ENCODE measurements at places on chromosomes 7 and 10.

- DNase-seq, result peak; percentile 35
Measured at GRCh38 chr10:22713853-22714478, 412 bp downstream of the PIP4K2A start.

DNA sequence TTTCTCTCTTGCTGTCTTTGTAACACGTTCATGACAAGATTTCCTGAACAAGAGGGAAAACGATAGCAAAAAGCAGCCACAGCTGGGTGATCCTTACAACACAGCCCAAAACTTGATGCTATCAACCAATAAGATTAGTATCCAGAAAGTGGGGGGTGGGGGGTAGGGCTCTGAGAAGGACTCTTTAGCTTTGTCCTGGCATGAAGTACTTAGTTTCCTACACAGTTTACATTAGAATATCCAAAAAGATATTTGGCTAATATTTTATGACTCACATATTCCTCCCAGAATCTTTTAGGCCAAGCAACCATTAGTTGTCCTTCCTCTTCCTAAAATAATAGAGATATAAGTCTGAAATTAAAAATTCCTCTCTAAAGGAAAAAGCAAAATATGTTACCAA, 22.9 kb upstream of the LRRC17 start:
- no peak for DNase-seq

DNA sequence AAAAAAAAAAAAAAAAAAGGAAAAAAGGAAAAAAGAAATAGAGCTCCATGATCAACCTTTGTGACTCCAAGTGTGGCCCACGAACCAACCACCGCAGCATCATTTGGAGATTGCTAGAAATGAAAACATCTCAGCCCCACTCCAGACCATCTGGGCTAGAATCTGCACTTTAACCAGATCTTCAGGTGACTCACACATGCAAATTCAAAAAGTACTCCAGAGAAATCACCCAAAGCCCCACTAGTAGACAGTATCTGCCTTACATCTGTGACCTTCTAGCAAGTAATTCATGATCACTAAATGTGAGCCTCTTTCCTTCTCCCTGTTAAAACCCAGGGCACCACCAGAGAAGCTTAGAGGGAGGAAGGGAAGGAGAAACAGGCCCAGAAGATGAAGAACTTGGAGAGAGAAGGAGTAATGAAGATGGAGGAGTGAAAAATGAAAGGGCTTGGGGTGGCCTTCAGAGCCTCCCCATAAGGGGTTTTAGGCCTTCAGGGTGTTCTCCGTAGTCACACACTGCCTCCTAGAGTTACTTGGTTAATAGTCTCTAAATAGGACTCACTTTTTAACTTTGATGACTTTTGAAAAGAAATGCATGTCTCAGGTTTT, 94.0 kb downstream of the SLC37A3 start:
- peak; percentile 30 for DNase-seq

DNA sequence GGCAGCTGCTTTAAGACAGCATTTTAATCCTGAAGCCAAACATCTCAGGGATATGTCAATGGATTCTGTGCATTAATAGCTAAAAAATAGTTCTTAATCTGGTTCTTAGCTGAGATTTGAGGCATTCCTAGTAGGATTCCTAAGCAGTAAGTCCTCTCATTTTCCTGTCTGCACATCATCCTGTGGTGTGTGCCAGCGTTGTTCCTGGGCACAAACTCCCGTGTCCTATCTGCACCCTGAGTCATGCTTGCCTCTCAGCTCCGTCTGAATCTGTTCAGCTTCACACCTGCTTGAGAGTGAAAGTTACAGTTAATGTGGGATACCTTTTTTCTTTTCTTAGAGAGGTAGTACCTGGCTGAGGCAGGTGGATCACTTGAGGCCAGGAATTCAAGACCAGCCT, 19.5 kb downstream of the BAG3 start:
- no peak for DNase-seq

- DNase-seq, result no peak
Measured at GRCh38 chr10:2471811-2472210, 595.5 kb upstream of the PFKP start.

GRCh38 chr10:132204781-132205473, 18.2 kb downstream of the DPYSL4 start:
- DNase-seq, result no peak

- DNase-seq, result no peak
Measured at GRCh38 chr10:80172896-80173295, 32.4 kb downstream of the ANXA11 start.

DNA sequence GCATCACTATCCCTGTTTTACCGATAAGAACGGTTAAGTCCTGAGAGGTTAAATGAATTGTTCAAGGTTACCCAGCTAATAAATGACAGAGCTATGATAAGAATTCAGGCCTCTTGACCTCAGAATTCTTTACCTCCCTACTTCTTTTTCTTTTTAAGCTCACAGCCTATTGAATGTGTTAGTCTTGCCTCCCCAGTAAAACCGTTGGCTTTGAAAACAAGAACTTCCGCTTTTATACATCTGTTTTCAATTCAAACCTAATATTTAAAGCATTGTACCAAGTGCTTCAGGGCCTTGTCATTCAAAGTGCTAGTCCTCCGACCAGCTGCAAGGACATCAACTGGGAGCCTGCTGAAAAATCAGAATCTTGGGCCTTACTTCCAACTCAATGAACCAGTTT, 15.6 kb downstream of the SEC31B start:
- DNase-seq, result no peak

- DNase-seq, result no peak
Measured at GRCh38 chr10:113111900-113112853, 162.1 kb downstream of the TCF7L2 start.

DNA sequence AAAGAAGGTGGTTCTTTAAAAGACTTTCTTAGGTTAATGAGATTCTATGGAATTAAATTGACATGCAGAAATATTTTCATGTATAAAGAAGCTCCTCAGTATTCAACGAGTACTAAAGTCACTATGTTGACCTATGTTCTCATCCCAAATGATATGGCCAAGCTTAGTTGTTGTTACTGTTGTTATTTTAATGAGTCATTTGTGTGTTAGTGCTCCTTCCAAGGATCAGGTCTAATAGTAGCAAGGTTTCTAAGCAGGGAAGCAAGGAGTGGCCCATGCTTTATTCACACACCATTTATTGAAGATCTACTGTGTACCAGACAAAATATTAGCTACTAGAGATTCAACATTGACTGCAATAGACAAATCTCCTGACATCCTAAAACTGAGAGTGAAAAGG, 41.9 kb downstream of the LRRN3 start:
- no peak for DNase-seq

DNA sequence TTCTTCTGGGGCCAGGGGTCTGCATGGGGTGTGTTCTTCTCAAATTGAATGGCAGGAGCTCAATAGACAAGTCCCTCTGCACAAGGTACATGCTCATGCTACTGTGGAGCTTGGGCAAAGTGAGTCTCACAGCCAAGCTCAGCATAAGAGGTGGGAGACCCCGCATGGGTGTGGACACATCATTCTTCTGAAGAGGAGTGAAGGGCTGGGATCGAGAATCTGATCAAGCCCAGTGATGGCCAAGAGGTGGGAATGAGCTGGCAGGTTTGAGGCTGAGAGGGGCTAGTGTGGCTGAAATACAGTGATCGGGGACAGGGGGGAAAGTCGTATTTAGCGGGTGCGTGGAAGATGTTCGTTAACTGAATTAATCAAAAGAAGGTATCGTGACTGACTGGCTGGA, 32.6 kb downstream of the CDH23 start:
- no peak for DNase-seq

DNA sequence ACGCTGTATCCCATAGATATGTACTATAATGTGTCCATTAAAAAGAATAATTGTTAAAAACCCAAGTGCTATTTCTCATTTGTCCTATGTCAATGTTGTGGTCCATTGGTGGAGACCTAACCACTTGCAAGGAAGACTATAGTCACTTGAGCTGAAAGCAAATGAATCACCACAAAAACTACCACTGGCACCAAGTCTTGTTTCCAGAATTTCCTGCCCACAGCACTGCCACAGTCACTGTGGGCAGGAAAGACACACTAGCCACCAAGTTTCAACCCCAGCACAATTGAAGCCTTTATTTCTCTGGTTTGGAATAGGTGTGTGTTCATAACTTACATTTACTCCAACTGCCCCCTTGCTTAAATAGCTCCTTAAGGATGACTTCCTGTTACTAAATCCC, 12.4 kb downstream of the DIP2C start:
- DNase-seq, result no peak

- no peak for DNase-seq
Measured at GRCh38 chr10:70074165-70074564, 21.5 kb downstream of the MACROH2A2 start.

GRCh38 chr7:30877993-30878392, 33.7 kb upstream of the AQP1 start:
- DNase-seq, result no peak

DNA sequence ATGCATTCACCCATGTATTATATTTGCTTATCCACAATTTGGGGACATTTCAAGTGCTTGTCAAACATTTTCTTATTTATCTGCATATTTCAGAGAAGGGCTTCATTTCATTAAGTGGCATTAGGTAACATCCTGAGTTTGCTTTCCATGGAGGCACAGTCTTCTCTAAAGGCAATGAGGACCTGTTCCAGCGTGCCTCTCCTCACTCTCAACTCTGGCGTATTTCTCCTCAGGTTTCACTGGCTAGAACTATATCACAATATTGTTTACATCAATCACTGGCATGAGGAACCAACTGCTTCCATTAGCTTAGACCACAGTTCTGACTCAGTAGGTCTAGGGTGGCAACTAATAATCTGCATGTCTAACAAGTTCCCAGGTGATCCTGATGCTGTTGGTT, 177.2 kb downstream of the TAX1BP1 start:
- no peak for DNase-seq

DNA sequence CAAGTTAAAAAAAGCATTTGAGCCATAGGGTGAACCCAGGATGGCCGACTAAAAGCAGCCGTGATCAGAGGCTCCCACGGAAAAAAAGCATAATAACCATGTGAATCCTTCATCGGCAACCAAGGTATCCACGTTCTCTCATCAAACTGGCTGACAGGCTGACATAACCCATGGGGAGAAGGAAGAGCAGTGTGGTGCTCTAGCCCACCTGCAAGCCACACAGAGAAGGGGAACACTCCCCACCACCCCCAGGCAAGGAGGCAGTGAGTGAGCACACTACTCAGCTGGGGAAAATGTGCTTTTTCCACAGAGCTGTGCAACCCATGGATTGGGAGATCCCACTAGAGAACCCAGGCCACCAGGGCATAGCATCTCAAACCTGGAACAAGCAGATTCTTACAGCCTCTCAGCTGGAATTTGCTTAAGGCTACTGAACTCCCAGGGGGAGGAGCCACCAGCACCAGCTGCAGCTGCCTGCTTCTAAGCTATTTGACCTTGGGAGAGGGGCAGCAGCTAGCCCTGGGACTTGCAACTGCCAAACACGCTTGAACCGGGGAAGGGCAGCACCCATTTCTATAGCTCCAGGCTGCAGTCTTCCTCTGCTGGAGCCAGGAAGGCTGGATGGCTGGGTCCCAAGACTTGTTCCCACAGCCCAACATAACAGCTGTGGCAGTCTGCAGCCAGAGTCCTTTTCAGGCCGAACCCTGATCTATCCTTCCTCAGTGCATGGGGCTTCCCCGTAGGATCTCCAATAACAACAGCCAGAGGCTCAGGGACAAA, 178.2 kb upstream of the NRG3 start:
- no peak for DNase-seq

DNA sequence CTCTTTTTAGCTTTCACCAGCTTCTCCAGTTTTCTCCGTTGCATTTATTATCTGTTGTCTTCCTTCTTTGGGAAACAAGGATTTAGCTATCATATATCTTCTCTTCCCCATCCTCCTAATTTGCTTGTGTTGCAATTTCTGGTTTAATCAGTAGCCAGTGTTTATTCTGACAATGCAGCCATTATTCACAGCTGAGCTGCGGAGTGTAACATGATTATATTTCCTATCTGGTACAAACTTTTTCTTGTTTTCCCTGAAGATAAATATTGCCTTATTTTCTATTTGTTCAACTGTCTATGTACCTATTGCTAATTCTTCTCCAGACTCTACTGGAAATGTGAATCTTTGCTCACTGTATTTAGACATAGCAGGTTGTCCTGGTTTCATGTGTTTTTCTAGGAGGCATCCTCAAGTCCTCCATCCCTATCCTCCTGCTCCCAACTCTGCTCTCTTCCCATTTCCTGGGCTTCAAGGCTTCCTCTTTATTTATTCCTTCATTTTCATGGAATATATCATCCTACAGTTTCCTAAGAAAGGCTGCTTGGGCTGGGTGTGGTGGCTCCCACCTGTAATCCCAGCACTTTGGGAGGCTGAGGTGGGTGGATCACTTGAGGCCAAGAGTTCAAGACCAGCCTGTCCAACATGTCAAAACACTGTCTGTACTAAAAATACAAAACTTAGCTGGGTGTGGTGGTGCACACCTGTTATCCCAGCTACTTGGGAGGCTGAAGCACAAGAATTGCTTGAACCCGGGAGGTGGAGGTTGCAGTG, 72.4 kb upstream of the KDM7A start:
- DNase-seq, result no peak

GRCh38 chr7:42639930-42640329, 271.9 kb downstream of the C7orf25 start:
- no peak for DNase-seq

DNA sequence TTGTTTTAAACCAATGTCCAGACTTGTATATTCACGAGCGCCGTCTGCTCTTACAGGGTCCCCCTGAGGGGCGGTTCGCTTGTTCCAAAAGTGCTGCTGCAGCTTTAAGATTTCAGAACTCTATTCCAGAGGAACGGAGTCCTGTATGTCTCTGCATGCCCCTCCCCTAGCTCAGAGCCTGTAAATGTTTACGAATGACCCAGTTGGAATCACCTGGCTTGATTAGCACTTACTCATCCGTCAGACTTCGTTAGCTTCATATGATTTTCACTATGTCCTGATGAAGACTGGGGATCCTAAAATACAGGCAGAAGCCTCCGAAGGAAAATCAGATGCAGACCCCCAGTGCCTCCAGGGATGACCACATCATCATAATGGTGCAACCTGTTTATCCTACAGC, 4.5 kb upstream of the CHST15 start:
- DNase-seq, result no peak

- DNase-seq, result peak; percentile 28
Measured at GRCh38 chr7:24573554-24574338, 494 bp downstream of the PALS2 start.

- DNase-seq, result no peak
Measured at GRCh38 chr10:3475367-3475766, 302.8 kb upstream of the PITRM1 start.

GRCh38 chr7:158453663-158454062, 134.0 kb downstream of the PTPRN2 start:
- no peak for DNase-seq

All from CD4-positive, alpha-beta T cell (primary cell).